ENCODE measurements at places on chromosomes 2 and 18.

- H3K4me1 ChIP-seq: no peaks in the 10 kb centered on the region
- no peaks in the 10 kb centered on the region for H3K27me3 ChIP-seq
- H3K36me3 ChIP-seq: no peaks in the 10 kb centered on the region
- H3K4me3 ChIP-seq: no peak overlapping the region
- DNase-seq: no peak
These were observed 9.6 kb upstream of the AQP4 start for GRCh38 chr18:26875040-26875654.

GRCh38 chr2:79985571-79985970 lies 319.0 kb downstream of the LRRTM1 start:
- no peak overlapping the region for H3K4me3 ChIP-seq
- no peak overlapping the region for H3K27ac ChIP-seq
- H3K27me3 ChIP-seq: no peaks in the 10 kb centered on the region
- no peaks in the 10 kb centered on the region for H3K36me3 ChIP-seq

GRCh38 chr2:229335877-229336346 lies 64.8 kb upstream of the PID1 start:
- H3K27me3 ChIP-seq: no peaks in the 10 kb centered on the region
- DNase-seq: no peak
- H3K36me3 ChIP-seq: no peaks in the 10 kb centered on the region

DNA sequence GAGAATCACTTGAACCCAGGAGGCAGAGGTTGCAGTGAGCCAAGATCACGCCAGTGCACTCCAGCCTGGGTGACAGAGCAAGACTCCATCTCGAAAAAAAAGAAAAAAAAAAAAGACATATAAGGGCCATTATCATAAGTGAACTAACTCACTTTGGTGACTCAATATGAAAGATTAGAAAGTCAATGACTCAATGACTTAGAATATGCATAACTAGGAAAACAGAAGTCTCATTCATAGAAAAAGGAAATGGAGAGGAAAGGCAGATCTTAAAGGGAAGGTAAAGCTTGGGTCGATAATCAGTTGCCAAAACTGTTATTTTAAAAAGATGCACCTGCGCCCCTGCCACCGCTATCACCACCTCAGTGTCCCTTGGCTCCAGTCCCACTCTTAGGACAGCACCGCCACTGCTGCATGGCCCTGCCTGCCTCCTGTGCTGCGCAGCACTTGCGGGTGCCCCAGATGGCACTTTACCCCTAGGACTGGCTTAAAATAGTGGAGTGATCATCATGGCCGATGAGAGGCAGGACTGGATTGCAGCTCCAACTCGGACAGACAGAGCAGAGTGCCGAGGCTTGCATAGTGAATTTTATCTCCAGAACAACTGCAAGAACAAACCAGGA lies 54.7 kb downstream of the INO80D start:
- H3K4me3 ChIP-seq: no peak overlapping the region
- no peaks in the 10 kb centered on the region for H3K27me3 ChIP-seq
- H3K36me3 ChIP-seq: no peaks in the 10 kb centered on the region
- no peaks in the 10 kb centered on the region for H3K4me1 ChIP-seq
- no peak overlapping the region for H3K27ac ChIP-seq

DNA sequence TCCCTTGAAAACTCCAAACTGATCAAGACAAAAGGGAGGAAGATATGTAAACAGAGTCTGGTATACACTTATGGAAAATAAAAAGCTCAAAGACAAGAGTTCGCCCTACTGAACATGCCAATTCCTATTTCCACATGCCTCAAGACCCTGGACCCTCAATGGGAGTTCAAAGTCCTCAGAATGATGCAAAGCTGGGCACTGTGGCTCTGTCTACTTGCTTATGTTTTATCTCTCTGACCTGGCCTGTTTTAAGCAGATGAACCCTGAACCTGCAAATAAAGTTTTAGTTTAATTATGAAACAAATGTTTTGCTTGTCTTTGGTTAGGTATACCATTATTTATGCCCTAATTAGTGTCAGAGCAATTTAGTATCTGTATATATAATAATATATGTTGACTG lies 22.6 kb downstream of the NR4A2 start:
- H3K27me3 ChIP-seq: no peaks in the 10 kb centered on the region
- H3K27ac ChIP-seq: no peak overlapping the region
- H3K4me1 ChIP-seq: no peaks in the 10 kb centered on the region
- H3K36me3 ChIP-seq: no peaks in the 10 kb centered on the region

- no peaks in the 10 kb centered on the region for H3K36me3 ChIP-seq
- peak; percentile 23 for DNase-seq
- no peak overlapping the region for H3K27ac ChIP-seq
These were observed 5.5 kb downstream of the EN1 start for GRCh38 chr2:118841828-118842461.

GRCh38 chr2:133992454-133992853 lies 261.4 kb upstream of the MGAT5 start:
- no peak overlapping the region for H3K27ac ChIP-seq
- H3K4me3 ChIP-seq: no peak overlapping the region
- no peaks in the 10 kb centered on the region for H3K4me1 ChIP-seq
- H3K27me3 ChIP-seq: no peaks in the 10 kb centered on the region
- no peaks in the 10 kb centered on the region for H3K36me3 ChIP-seq
- DNase-seq: no peak

GRCh38 chr18:11888726-11889125 lies 19.4 kb downstream of the MPPE1 start:
- no peak overlapping the region for H3K27ac ChIP-seq
- no peak for DNase-seq
- no peaks in the 10 kb centered on the region for H3K4me1 ChIP-seq
- no peaks in the 10 kb centered on the region for H3K27me3 ChIP-seq

DNA sequence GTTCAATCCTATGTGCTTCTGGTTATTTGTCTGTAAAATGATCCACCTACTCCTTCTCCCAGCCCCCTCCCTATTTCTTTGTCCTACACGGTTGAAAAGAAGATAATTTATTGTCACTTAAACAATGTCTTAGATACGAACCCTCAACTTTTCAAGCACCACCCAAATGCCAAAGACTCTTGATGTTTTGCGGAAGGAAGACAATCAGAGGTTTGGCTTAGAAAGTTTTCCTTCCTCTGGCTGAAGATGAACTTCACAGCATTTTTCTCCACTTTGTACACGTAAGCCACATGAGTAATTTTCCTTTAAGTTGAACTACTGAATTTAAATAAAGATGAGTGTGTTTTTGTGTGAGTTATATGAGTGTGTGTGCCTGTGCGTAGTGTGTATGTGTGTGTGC lies 25.5 kb upstream of the SLC8A1 start:
- DNase-seq: no peak
- H3K27me3 ChIP-seq: no peaks in the 10 kb centered on the region
- no peak overlapping the region for H3K4me3 ChIP-seq
- H3K27ac ChIP-seq: no peak overlapping the region
- no peaks in the 10 kb centered on the region for H3K4me1 ChIP-seq

DNA sequence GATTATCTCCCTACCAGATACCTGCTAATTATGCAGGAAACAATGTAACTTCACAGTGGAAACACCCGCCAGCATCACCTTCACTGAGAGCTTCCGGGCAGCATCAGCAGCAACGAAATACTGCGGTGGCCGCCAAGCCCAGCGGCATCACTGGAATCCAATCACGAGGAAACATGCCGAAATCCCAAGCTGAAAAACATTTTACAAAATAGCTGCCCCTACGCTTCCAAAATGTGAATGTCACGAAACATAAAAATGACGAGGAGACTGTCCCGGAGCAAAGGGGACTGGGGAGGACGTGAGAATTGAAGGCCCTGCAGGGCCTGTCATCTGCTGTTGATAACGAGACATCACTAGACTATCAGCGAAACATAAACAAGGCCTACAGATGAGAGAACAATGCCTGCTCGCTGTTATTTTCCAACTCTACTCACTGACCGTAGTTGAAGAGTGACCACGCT lies 82.6 kb downstream of the HDAC4 start:
- no peaks in the 10 kb centered on the region for H3K4me1 ChIP-seq
- no peaks in the 10 kb centered on the region for H3K36me3 ChIP-seq
- no peak overlapping the region for H3K4me3 ChIP-seq
- no peak for DNase-seq
- H3K27ac ChIP-seq: no peak overlapping the region
- H3K27me3 ChIP-seq: no peaks in the 10 kb centered on the region

- DNase-seq: peak; percentile 18
- H3K27me3 ChIP-seq: no peaks in the 10 kb centered on the region
- H3K36me3 ChIP-seq: no peaks in the 10 kb centered on the region
These were observed 183.0 kb upstream of the CYP26B1 start for GRCh38 chr2:72330652-72331051.

GRCh38 chr18:13375302-13376255 lies 157.0 kb downstream of the LDLRAD4 start:
- H3K27me3 ChIP-seq: no peaks in the 10 kb centered on the region
- H3K4me1 ChIP-seq: no peaks in the 10 kb centered on the region
- H3K27ac ChIP-seq: no peak overlapping the region

- no peaks in the 10 kb centered on the region for H3K4me1 ChIP-seq
- DNase-seq: no peak
- no peak overlapping the region for H3K27ac ChIP-seq
- no peaks in the 10 kb centered on the region for H3K36me3 ChIP-seq
These were observed 76.9 kb upstream of the ASB18 start for GRCh38 chr2:236341067-236341466.

- no peak for DNase-seq
- H3K27me3 ChIP-seq: no peaks in the 10 kb centered on the region
- H3K4me1 ChIP-seq: no peaks in the 10 kb centered on the region
- no peak overlapping the region for H3K4me3 ChIP-seq
These were observed 1877.7 kb upstream of the LRRTM1 start for GRCh38 chr2:82182270-82182669.

DNA sequence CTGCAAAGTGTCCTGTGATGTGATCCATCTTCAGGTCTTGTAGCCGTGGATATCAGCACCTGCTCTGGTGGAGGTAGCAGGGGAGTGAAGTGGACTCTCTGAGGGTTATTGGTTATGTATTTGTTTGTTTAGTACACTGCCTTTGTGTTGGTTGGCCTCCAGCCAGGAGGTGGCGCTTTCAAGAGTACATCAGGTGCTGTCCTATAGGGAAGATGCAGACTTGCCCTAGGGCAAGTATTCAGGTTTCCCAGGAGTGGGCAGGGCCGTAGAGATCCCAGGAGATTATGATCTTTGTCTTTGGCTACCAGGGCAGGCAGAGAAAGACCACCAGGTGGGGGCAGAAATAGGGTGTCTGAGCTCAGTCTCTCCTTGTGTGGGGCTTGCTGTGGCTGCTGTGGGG lies 411.8 kb downstream of the SOX11 start:
- no peaks in the 10 kb centered on the region for H3K36me3 ChIP-seq
- H3K27ac ChIP-seq: no peak overlapping the region
- H3K4me3 ChIP-seq: no peak overlapping the region
- DNase-seq: peak; percentile 67
- H3K27me3 ChIP-seq: no peaks in the 10 kb centered on the region
